ENCODE measurements at places on chromosomes 16 and 17.
A peak's percentile ranks its signal among the peaks of the same experiment; 100 is the strongest.

- no peak for DNase-seq
Observed at GRCh38 chr17:39838057-39838456, 26.1 kb downstream of the IKZF3 start.

- DNase-seq: no peak
Observed at GRCh38 chr16:3304370-3304769, 860 bp downstream of the TIGD7 start.

DNA sequence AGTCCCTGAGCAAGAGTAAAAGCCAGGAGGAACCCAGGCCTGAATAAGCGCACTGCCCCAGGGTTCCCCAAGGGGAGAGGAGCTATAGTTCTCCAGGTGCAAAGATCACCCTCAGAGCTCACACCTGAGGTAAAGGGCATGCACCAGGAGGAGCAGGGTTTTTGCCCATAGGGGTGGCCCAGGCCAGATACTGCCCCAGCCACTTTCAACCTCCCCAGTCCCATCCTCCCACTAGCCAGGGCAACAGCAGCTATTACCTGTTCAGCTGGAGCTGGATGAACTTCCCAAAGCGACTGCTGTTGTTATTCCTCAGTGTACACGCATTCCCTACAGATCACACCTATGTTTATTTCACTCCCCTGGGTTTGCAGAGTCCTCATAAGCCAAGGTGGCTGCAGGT lies 19.8 kb downstream of the MYO19 start:
- no peak for DNase-seq

DNA sequence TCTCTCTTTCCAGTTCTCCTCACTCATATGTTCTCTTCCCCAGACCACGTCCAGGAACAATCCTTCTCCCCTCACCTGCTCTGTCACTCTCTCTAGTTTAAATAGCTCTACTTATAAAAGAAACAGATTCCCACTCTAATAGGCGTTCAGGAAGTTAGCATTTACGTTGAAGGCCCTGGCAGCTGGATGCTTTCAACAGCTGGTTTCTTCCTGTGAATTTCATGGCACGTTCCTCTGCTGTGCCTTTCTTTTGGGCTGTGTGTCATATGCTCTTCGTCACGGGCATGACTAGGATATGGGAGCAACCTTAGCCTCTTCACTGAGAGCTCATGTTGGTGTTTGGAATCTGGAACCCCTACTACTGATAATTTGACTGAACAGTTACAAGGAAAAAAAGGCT lies 73.2 kb downstream of the ZNF18 start:
- no peak for DNase-seq

DNA sequence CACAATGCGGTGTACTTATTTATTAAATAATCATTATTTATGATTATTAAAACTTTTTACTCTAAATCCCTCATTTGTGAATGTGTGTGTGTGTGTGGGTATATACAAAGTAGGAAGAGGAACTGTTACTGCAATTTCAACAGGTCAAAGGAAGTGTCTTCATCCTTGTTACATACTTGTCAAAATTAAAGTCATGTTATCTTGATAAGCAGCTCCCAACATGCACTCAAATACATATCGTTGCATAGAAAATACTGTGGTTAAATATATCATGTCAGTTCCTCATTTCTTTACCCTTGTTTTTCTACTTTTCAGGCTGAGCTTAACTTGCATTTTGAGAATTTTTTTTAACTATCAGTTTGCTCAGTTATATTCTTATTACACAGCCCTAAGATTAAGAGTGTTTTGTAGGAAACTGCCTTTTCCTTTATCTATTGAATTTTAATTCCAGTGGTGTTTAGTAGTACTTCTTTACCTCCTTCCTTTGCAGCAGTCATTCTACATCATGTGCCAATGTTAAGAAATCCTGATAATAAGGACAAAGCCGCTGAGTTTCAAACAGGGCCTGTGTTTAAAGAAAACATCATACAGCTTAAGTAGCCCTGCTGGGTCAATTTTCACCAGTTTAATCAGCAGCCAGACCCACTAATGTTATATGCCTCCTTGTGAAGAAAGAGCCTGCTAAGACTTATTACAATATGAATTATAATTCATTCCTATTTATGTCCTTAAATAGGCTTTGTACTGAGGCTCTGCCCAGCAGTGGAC lies 7.2 kb downstream of the EFCAB5 start:
- DNase-seq: no peak

- no peak for DNase-seq
Observed at GRCh38 chr17:46865100-46865499, 13.7 kb downstream of the WNT9B start.

DNA sequence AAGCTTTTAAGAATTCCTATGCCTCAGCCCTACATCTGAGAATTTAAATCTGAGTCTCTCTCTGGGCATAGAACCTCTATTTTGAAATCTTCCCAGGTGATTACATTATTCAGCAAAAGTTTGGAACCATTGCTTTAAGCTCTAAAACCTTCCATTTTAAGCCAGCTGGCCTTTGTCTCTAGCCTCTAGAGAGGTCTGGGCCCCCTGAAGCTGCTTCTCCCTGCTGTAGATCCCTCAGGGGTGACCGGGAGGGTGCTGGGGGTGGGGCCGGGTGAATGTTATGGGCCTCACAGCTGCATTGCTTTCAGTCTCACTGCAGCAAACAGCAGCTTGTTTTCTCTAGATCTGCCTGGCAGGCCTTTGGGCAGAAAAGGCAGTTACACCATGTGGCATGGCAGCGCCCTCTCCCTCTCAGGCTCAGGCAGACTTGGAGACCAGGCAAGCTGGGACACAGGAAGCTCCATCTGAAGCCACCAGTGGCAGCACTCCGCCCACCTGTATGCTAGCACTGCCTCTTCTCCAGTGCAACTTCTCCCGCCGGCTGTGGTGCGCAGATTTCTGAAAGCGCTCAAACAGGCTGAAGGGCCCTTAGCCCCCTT lies 66.3 kb downstream of the MPRIP start:
- no peak for DNase-seq

DNA sequence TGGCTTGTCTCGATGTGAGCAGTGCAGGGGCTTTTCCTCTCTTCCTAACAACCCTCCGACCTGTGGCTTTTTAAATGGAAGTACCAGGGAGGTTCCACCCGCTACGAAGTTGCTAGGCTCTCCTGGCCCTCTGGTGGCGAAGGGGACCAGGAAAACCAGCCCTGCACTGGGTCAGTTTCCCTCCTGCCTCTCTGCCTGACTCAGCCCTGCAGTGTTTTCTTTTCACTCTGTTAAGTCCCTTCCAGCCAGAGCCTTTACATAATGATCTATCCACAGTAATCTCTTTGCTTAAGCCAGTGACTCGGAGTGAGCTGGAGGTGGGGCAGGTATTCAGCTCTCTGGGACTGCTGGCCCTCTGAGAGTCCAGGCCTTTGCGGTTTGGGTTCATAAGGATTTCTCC lies 331.3 kb upstream of the EEF2KMT start:
- DNase-seq: peak; percentile 73

GRCh38 chr17:64502809-64503208 lies 3.3 kb downstream of the DDX5 start:
- DNase-seq: no peak

DNA sequence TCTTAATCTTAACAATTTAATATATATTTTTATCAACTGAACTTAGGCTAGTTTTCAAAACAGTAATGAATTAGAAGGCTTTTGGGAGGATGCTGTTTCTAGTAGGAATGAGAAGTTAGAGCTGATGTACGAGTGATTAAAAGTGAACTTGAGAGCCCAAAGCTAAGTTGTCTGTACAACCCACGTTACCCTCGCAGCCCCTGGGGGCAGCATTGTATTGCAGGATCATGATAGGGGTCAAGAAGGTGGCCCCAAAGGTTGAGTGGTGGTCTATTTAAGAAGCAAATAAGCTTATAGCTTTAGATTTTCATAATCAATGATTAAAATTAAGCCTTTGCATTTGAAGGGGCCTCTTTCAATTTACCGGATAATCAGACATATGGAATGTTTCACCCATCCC lies 33.7 kb upstream of the ALDH3A2 start:
- DNase-seq: no peak

GRCh38 chr16:53769787-53770186 lies 65.8 kb downstream of the FTO start:
- no peak for DNase-seq

GRCh38 chr16:87431926-87432325 lies 39.8 kb downstream of the MAP1LC3B start:
- no peak for DNase-seq

- DNase-seq: no peak
Observed at GRCh38 chr17:80316927-80317705, 56.5 kb downstream of the RNF213 start.

DNA sequence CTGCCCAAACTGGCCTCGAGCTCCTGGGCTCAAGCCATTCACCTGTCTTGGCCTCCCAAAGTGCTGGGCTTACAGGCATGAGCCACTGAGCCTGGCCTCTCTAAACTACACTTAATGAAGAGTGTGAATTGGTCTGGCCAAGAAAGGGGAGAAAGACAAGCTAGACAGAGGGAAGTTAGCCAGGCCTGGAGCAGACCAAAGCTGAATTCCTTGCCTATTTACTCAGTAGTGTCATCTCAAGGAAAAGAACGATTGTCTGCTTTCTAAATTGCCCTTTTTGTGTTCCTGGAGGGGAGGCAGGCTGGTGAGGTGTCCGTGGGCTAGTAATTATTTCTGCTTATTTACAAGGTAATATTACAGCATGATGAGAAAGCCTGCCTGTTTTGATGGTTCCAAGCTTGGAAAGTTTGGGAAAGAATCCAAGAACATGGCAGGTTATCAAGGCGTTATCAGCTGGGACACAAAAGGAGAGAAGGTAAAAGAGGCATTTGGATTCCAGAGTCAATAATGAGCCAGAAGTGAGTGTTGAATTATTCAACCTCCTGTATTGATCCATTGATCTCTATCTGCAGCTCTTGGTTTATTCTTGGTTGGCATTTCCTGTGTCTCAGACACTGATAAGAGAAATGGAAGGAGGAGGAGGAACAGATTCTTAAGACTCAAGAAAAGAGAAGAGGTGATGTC lies 6.3 kb upstream of the CBFB start:
- peak; percentile 50 for DNase-seq

GRCh38 chr17:55784666-55785065 lies 33.8 kb downstream of the PCTP start:
- no peak for DNase-seq

DNA sequence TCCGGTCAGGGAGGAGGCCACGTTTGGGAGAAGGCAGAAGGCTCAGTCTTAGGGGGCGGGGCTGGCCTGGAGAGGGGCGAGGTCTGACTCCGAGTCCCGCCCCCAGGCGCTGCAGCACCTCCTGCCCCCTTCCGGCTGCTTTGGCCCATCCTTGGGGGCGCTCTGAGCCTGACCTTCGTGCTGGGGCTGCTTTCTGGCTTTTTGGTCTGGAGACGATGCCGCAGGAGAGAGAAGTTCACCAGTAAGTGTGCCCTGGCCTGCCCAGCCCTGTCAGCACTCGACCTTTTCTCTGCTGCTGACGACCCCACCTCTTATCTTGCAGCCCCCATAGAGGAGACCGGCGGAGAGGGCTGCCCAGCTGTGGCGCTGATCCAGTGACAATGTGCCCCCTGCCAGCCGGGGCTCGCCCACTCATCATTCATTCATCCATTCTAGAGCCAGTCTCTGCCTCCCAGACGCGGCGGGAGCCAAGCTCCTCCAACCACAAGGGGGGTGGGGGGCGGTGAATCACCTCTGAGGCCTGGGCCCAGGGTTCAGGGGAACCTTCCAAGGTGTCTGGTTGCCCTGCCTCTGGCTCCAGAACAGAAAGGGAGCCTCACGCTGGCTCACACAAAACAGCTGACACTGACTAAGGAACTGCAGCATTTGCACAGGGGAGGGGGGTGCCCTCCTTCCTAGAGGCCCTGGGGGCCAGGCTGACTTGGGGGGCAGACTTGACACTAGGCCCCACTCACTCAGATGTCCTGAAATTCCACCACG lies 1.5 kb downstream of the TNFRSF12A start:
- DNase-seq: peak; percentile 97

- no peak for DNase-seq
Observed at GRCh38 chr16:1070084-1070863, 2.3 kb upstream of the SSTR5 start.

GRCh38 chr16:52422307-52422706 lies 124.6 kb downstream of the TOX3 start:
- DNase-seq: no peak

DNA sequence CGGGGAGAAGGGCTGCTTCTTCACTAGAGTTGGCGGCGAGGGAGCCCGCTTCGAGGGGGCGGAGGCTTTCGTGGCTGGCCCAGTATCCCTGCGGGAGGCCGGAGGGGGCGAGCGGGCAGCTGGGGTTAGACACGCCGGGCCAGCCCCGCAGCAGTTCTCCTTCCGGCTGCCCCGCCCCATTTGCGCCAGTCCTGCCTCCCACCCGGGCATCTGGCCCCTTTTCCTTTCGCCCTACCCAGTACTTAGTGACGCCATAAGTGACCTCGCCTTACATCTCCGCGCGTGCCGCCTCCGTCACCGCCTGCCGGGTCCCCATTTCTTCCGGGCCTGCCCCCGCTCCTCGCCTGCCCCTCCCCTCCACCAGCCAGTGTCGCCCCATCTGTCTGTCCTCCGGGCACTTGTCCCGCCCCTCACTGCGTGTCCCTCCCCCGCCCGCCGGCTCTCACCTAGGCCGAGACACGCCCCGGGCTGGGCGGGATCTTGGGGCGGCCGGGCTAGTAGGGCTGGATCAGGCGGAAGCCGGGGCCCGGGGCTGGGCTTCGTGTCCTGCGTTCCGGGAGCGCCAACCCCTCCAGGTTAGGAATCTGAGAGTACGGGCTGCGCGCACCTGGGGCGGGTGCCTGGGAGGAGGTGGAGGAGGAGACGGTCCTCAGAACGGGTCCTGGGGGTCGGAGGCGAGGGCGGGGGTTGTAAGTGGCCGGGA lies 14.3 kb downstream of the SPATA32 start:
- DNase-seq: peak; percentile 95

GRCh38 chr17:58911741-58912343 lies 156.2 kb downstream of the PPM1E start:
- no peak for DNase-seq

GRCh38 chr17:42706732-42707131 lies 24.4 kb downstream of the CNTNAP1 start:
- no peak for DNase-seq

DNA sequence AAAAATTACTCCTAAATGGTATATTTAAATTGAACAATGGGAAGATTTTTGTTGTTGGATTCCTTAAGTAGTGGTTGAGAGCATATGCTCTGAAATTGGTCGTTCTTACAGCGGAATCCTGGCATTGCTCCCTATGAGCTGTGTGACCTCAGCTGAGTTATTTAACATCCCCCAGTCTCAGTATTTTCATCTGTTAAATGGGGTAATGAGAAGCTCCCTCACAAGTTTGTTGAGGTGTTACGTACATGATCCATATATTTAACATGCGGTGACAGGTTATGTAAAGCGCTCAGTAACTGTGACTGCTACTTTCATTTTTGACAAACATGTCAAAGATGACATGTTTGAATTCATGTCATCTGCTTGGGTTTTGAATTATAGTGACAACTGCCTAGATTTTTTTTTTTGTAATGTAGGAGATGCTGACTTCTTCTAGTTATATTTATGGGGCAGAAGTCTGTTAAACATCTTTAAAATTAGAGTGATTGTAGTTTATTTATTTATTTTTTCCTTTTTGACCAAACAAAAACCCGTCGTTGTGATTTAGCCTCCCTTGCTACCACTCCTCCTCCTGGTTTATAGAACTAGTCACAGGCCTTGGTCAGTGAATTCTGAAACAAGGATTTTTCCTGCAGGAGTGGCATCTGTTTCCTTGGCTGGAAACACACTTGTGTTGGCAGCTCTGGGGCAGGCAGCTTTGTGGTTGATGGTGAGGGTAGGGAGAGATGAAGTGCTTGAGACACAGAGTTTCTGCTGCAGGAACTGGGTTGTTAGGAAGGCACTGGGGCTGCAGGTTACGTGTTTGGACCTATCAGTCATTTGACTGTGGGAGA lies 268.8 kb downstream of the SNX29 start:
- no peak for DNase-seq

GRCh38 chr16:72875291-72876031 lies 172.5 kb downstream of the ZFHX3 start:
- DNase-seq: peak; percentile 35

Data from NCI-H226 (cell line).